ENCODE measurements at places on chromosomes 12 and 14.

- no peak for DNase-seq
Observed at GRCh38 chr12:53951577-53952334, 2.9 kb upstream of the HOXC12 start.

- no peak for DNase-seq
Observed at GRCh38 chr14:91545946-91546716, 36.0 kb upstream of the PPP4R3A start.

DNA sequence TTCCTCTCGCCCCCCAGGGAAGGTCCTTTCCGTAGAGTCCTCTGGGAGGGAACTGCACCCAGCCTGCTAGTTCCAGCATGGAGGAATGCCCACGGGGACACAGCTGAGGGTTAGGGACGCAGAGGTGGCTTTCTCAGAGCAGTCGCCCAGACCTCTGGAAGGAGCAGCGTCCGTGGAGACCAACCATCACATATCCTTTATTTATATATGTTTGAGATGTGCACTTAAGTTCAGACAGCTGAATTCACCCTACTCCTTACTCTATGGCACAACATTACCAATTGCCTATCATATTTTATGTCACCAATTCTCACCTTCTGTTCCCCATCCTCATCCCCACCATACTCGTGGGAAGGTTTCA, 305.6 kb upstream of the DIO3 start:
- DNase-seq: no peak

- DNase-seq: no peak
Observed at GRCh38 chr12:20629414-20630156, 65.5 kb upstream of the SLCO1C1 start.

DNA sequence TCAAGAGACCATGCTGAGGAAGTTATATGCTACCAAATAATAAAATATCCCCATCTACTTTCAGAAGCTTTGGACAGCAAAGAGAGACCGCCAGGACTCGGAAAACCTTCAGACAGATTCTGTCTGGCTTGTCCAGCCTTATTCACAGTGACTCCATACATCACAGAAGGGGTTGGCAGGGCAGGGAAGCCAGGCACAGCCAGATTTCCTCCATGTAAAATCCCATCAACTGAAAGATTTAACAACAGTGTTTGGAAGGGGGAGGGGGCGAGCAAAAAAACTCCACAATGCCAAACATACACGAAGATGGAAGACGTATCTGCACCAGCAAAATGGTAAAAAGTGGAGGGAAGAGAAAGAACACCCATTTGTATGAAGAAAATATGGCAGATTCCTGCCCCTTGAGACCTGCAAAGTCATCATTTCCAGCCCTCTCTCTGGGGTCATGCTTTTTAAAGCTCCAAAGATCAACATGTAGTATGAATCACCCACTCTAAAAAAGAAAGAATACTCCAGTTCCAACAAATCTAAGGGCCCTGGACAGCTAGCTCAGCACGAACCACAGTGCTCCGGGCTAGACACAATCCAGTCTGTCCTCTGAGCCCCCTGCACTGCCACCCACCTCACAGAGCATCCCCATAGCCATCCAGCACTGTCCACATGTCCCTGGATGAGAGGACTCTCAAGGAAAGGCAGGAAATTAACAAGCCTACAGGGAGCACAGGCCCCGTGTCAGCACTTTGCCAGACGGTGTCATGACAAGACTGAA, 116.4 kb downstream of the DICER1 start:
- DNase-seq: no peak

- no peak for DNase-seq
Observed at GRCh38 chr12:76530516-76530915, 29.1 kb downstream of the OSBPL8 start.

- DNase-seq: peak; percentile 69
Observed at GRCh38 chr12:751192-751998, 984 bp upstream of the WNK1 start.

DNA sequence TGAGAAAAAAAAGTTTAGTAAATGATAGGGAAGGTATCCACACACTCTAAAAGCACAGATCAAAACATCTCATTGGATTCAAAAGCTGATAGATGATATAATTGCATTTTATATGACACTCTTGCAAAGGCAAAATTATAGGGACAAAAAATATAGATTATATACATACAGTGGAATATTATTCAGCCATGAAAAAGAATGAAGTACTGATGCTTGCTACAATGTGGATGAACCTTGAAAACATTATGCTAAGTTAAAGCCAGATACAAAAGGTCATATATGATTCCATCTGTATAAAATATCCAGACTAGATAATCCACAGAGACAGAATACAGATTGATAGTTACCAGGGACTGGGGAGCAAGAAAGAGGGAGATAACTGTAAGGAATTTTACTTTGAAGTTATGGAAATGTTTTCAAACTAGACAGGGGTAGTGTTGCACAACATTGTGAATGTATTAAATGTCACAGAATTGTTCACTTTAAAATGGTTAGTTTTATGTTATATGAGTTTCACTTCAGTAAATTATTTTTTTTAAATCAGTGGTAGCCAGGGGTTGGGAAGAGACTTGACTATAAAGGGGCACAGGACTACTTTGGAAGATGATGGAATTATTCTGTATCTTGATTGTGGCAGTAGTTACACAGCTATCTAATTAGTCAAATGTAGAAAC, 41.7 kb upstream of the CDKN3 start:
- DNase-seq: no peak

DNA sequence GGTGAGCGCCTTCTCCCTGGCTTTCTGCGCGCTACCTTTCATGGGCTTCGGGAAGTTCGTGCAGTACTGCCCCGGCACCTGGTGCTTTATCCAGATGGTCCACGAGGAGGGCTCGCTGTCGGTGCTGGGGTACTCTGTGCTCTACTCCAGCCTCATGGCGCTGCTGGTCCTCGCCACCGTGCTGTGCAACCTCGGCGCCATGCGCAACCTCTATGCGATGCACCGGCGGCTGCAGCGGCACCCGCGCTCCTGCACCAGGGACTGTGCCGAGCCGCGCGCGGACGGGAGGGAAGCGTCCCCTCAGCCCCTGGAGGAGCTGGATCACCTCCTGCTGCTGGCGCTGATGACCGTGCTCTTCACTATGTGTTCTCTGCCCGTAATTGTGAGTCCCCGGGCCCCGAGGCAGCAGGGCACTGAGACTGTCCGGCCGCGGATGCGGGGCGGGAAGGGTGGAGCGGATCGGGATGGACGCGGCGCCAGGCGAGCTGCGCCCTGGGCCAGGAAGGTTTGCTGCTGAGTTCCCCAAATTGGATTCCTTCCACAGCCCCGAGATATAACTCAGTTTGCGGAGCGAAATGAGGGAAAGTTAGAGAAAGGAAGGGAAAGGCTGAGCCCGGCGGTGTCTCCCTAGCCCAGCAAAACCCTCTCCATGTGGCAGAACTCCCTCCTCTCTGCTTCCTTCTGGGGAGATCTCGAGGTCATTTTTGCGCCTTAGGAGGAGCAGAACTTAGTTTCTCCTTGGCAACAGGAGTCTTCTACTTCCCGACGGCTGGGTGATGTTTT, 972 bp downstream of the PTGDR start:
- no peak for DNase-seq

GRCh38 chr12:89775063-89775985, 66.7 kb upstream of the ATP2B1 start:
- no peak for DNase-seq

GRCh38 chr12:66898700-66899469, 220.0 kb upstream of the GRIP1 start:
- no peak for DNase-seq

DNA sequence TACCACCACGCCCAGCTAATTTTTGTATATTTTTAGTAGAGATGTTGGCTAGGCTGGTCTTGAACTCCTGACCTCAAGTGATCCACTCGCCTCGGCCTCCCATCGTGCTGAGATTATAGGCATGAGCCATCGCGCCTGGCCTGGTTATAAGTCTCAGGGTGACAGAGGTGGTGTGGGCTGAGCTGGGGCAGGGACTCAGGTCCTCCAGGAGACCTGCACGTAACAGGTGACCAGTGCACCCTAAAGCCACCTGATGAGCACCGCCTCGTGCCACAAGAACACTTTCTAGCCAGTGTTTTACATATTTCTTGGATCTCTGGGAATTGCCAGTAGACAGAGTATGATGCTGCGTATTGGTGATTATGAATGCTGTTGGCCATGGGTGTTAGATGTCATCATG, 136.5 kb upstream of the CPM start:
- no peak for DNase-seq

DNA sequence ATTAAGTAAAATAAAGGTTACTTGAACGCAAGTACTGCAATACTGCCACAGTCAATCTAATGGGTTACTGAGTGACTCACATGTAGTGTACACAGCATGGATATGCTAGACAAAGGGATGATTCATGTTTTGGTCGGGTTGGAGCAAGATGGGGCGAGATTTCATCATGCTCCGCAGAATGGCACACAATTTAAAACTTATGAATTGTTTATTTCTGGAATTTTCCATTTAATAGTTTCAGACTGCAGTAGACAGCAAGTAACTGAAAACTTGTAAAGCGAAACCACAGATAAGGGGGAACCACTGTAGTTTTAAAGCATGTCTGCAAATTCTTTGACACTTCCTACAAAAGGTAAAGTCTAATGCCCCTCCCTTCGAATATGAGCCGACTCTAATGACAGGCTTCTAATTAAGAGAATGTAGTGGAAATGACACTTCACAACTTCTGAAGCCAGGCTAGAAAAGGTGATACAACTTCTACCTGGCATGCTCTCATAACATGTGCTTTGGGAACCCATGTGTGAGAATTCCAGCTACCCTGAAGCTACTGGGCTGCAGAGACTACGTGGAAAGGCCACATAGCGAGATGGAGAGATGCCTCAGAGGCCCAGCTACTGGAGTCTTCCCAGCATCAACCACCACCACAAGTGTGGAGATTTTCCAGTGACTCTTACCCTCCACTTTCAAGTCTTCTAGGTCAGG, 13.9 kb upstream of the TCP11L2 start:
- DNase-seq: peak; percentile 9

GRCh38 chr14:38481952-38482678, 226.2 kb upstream of the CLEC14A start:
- DNase-seq: no peak

DNA sequence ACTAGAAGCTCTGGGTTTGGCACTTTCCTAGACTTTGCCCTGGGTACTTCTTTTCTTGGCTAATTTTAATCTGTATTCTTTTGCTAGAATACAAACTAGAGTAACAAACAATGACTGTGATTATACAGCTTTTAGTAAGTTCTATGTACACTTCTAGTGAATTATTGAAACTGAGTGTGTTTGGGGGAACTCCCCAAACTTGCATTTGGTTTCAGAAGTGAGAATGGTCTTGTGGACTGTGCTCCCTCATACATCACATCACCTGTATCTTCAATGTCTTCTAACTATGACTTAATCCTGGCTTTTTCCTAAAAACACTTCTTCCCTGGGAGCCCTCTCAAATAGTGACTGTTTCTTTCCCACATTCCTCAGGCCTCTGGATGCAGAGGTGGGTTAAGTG, 23.6 kb upstream of the SSTR1 start:
- DNase-seq: no peak

DNA sequence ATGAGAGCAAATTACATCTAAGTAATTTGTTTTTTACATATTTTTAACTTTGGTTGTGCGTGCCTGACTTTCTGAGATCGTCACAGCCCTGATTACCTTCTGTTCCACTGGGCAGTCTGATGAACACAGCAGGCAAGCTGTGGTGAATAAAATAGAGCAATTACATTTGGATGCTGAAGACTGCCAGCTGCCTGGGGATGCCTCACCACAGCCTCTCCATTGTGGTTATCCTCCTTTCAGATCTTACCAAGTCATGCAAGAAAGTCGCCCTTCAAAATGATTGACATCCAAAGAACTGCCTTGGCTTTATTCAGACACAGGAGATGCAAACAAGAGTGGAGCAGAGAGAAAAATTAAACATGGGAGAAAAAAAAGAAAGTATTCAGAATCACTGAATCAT, 456.6 kb upstream of the TMPO start:
- DNase-seq: no peak

DNA sequence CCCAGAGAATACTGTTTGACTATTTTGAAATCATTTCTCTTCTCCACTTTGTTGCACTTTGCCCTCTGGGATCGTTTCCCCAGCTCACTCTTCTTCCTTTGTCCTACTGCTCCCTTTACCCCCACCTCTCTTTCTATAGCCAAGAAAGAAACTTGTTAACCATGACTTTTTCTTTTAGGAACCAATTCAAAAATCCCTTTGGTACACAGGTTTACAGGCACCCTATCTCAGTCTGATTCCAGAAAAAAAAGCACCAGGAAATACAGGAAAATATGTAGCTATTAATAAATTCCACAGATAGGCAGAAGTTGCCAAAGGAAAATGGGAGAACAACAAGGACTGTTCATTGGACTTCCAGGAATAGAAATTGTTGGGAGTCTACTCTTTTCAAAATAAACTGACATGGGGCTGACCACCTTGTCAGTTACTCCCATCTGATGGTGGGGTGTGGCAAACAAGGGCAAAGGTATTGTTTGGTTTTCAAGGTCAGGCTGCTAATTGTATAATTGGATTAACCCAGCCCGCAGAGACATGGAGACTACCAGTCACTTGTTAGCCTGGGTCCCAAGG, 82.4 kb downstream of the CRADD start:
- no peak for DNase-seq

- DNase-seq: no peak
Observed at GRCh38 chr14:35956376-35957085, 130.4 kb downstream of the BRMS1L start.

- DNase-seq: no peak
Observed at GRCh38 chr14:23128969-23129758, 10.1 kb upstream of the CEBPE start.

DNA sequence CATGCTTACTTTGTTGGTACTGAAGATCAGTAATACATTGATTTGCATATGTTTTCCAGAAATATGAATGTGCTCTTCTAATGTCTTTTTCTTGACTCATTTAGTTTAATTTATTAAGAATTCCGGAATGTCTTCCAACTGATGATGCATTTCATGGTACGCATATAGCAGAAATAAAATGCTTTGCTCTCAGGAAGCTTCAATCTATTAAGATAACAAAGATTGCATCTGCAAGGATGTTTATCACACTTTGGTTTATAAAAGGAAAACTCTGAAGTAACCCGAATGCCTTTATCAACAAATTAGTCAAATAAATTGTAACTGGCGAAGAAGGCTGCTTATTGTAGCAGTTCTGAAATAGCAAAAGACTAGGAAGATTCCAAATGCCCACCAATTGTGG, 166.4 kb upstream of the LMNTD1 start:
- no peak for DNase-seq

- DNase-seq: no peak
Observed at GRCh38 chr12:67377021-67377420, 107.9 kb downstream of the CAND1 start.

GRCh38 chr12:126811391-126811790, 1455.6 kb upstream of the TMEM132C start:
- DNase-seq: no peak

DNA sequence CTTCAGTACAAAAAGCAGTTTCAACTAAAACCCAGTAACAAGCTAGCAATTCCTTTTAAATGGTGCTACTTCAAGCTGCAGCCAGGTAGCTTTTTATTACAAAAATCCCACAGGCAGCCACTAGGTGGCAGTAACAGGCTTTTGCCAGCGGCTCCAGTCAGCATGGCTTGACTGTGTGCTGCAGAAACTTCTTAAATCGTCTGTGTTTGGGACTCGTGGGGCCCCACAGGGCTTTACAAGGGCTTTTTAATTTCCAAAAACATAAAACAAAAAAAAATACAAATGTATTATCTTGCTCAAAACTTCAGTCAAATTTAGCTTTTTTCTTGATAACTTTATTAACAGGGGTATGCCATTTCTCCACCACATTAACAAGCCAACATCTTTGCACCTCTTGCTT, 3.6 kb upstream of the CLEC4E start:
- DNase-seq: peak; percentile 63

- no peak for DNase-seq
Observed at GRCh38 chr12:56658921-56659320, 13.1 kb upstream of the ATP5F1B start.

All from activated T-helper 1 cell treated with anti-CD3 and anti-CD28 coated beads, Interleukin-2, amount 50 U/mL, for 16 hours (primary cell).